GM23338 (cell line): ENCODE measurements at places on chromosomes 12 and 14. TPM values are rescaled to one million over a fixed set of nuclear protein-coding genes. Genes with fewer than 3 reads are reported as not detected.

The GARIN6 gene
- not detected in 2 replicates for total RNA-seq

The MAPK1IP1L gene
- total RNA-seq, result 138 and 162 TPM in 2 replicates

- H3K27ac ChIP-seq, result no peak overlapping the region
- no peak for DNase-seq
- H3K27me3 ChIP-seq, result no peaks in the 10 kb centered on the region
- H3K4me1 ChIP-seq, result no peaks in the 10 kb centered on the region
- H3K4me3 ChIP-seq, result no peak overlapping the region
- H3K36me3 ChIP-seq, result no peaks in the 10 kb centered on the region
These were observed 190.5 kb downstream of the PHETA1 start for GRCh38 chr12:111178181-111179081.

DNA sequence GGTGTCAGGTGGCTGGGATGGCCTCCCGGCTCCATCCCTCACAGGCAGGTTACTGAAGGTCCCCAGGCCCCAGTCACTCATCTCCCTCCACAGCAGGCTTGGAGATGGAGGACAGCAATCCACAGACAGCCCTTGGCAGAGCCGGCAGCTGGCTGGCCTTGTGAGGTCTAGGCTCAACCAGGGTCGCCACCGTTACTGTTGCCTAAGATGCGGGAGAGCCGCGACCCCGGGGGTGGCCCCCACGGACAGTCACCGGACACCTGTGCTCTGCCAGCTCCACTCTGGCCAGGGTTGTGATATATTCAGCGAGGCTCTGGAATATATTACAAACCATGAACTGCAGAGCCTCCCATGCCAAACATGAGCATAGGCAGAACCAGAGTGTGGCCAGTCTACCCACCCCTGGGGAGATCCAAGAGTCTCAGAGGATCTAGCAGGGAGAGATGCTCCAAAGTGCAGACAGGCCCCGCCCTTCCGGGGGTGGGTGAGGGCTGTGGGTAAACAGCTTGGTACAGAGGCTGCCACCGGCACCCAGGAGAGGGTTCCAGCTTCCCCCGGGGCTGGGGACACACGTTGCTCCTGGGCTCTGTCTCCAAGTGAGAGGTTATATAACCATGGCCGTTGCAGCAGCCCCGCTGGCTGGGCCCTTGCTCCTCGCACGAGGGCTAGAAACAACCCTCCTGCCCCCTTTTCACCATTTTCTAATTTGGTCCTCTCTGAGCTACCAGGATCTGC, 55.9 kb upstream of the DIO3 start:
- H3K36me3 ChIP-seq, result no peaks in the 10 kb centered on the region
- H3K4me3 ChIP-seq, result no peak overlapping the region
- no peak for DNase-seq
- H3K27me3 ChIP-seq, result no peaks in the 10 kb centered on the region
- H3K27ac ChIP-seq, result no peak overlapping the region

The ADAM21 gene
- not detected in 2 replicates for total RNA-seq

The MAP1LC3B2 gene
- 0.54 and 1.3 TPM in 2 replicates for total RNA-seq

The SLCO1A2 gene
- 10.8 and 25.2 TPM in 2 replicates for total RNA-seq
